ENCODE measurements at places on chromosomes 3 and 15.
A peak's percentile ranks its signal among the peaks of the same experiment; 100 is the strongest.

- no peak for DNase-seq
- no peaks in the 10 kb centered on the region for H3K4me1 ChIP-seq
- no peak overlapping the region for H3K27ac ChIP-seq
- H3K4me3 ChIP-seq, result no peak overlapping the region
- H3K36me3 ChIP-seq, result no peaks in the 10 kb centered on the region
Observed at GRCh38 chr15:72916897-72917296, 133.3 kb upstream of the ADPGK start.

- no peaks in the 10 kb centered on the region for H3K36me3 ChIP-seq
- no peak for DNase-seq
- H3K27me3 ChIP-seq, result no peaks in the 10 kb centered on the region
- no peaks in the 10 kb centered on the region for H3K4me1 ChIP-seq
- no peak overlapping the region for H3K4me3 ChIP-seq
Observed at GRCh38 chr15:37140531-37141058, 40.2 kb upstream of the MEIS2 start.

DNA sequence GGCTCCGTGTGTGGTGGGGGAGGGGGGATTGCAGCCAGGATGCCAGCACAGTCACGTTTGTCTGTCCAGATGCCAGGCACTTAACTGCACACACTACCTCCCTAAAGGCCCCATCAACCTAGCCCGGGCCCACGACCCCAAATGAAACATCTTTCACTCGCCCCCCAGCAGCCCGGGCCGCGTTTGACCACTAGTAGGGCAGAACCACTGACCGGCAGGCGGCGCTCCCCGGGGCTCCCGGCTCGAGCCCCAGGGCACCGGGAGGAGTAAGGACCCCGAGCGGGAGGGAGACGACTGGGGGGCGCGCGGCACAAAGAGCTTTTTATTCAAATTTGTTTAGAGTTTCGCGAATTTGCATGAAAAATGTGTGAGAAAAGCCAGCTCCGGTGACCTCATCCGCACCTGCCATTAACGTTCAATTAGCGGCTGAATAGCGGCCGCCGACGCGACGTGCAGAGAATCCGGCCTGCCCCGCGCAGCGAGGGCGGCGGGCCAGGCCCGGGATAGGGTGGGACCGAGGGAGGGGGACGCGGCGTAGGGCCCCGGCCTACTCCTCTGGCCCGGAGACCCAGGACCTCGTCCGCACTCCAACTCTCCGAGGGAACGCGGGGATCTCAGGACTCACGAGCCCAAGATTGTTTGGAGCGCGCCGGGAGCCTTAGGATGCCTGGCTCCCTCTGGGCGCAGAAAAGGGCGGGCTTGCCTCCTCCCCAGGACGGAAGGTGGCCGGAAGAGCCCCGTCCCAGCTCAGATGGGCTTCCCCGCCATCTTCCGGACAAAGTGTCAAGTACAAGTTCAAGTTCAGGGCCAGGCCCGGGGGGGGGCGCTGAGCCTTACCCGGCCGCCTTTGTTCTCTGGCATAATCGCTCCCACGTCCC lies 64.9 kb upstream of the POLG start:
- no peaks in the 10 kb centered on the region for H3K36me3 ChIP-seq
- peaks cover 14% of the 10 kb centered on the region for H3K27me3 ChIP-seq
- peaks cover 15% of the 10 kb centered on the region for H3K4me1 ChIP-seq
- no peak for DNase-seq
- peak overlapping the region; percentile 30 for H3K4me3 ChIP-seq

- peaks cover 14% of the 10 kb centered on the region for H3K4me1 ChIP-seq
- H3K27me3 ChIP-seq, result no peaks in the 10 kb centered on the region
- no peaks in the 10 kb centered on the region for H3K36me3 ChIP-seq
- DNase-seq, result no peak
- H3K4me3 ChIP-seq, result no peak overlapping the region
- no peak overlapping the region for H3K27ac ChIP-seq
Observed at GRCh38 chr15:47824147-47824546, 106.8 kb downstream of the SEMA6D start.

GRCh38 chr15:41043276-41043951 lies 72.7 kb downstream of the INO80 start:
- no peak overlapping the region for H3K4me3 ChIP-seq
- DNase-seq, result no peak
- H3K27ac ChIP-seq, result no peak overlapping the region

- no peaks in the 10 kb centered on the region for H3K27me3 ChIP-seq
- no peak overlapping the region for H3K4me3 ChIP-seq
- no peak for DNase-seq
- H3K4me1 ChIP-seq, result peaks cover 23% of the 10 kb centered on the region
- no peaks in the 10 kb centered on the region for H3K36me3 ChIP-seq
- no peak overlapping the region for H3K27ac ChIP-seq
Observed at GRCh38 chr3:170811515-170811914, 58.5 kb downstream of the RPL22L1 start.

DNA sequence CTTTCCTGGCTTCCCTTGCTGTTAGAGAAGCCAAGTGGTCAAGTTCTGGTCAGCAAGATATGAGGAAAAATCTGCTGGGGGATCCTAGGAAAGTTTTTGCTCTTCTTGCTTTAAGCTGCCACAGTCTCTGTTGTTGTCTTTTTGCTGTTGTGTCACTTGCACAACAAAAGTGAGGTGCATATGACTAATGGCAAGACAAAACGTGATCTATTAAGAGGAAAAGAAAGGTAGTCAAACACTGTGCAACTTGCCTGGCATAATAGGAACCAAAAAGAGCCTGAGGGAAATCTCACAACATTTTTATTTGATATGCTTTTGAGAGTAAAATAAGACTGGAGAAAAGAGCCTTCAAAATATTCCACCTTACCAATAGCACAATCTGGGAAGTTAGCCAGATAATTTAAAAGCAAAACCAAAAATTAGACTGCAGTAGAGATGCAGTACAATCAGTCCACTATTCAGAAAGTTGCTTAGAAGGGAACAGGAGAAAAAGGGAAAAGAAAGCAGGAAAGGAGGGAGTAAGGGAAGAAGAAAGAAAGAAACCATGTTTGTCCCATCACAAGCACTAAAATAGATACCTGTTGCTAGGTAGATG lies 110.0 kb upstream of the SLC4A7 start:
- no peak overlapping the region for H3K4me3 ChIP-seq
- H3K27me3 ChIP-seq, result no peaks in the 10 kb centered on the region
- H3K36me3 ChIP-seq, result no peaks in the 10 kb centered on the region
- no peak for DNase-seq
- no peak overlapping the region for H3K27ac ChIP-seq
- peaks cover 16% of the 10 kb centered on the region for H3K4me1 ChIP-seq

DNA sequence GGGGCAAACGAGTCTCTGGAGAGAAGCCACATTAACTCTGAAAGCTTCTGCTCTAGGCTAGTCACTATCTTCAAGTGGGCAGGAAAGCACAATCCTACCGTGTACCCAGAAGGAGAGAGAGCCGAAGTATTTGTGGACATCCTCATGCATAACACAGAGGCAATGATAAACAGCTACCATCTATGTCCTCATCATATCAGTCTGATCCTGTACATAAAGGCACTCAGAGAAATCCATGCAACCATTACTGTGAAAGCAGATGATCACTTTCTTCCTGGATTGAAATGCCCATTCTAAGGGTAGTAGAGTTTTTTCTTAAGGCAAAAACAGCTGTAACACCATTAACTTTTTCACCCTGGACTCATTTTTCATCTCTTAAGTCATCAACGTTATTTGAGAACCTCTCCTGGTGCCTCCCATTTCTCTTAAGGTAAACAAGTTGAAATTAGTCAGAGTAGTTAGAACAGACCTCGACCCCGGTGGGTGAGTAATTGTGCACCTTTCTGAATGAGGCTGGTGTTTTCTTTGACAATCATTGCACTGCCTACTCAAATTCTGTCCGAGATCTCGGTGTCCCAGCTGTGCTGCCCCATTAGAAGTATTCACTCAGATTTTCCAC lies 327.4 kb downstream of the SHQ1 start:
- no peaks in the 10 kb centered on the region for H3K36me3 ChIP-seq
- DNase-seq, result no peak
- H3K27me3 ChIP-seq, result no peaks in the 10 kb centered on the region
- H3K4me1 ChIP-seq, result no peaks in the 10 kb centered on the region
- H3K4me3 ChIP-seq, result no peak overlapping the region
- no peak overlapping the region for H3K27ac ChIP-seq

DNA sequence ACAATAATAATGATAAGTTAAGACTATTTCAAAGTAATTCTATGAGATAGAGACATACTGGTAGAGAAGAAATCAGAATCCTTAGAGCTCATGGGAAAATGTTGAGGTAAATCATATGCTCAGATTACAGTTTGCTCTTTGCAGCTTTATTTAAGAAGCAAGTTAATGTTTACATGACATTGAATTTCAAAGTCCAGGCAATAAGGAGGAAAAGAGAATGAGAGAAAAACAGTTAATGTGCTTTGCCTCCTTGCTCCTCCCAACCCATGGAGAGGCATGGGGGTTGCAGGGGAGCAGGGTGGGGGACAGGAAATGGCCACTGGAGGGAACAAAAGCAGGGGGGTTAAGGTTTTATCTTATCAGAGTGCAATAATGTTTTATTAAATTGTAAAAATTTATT lies 42.2 kb upstream of the ZBTB38 start:
- DNase-seq, result no peak
- no peak overlapping the region for H3K4me3 ChIP-seq
- peaks cover 75% of the 10 kb centered on the region for H3K27me3 ChIP-seq
- H3K27ac ChIP-seq, result no peak overlapping the region
- H3K36me3 ChIP-seq, result no peaks in the 10 kb centered on the region

GRCh38 chr15:57457726-57458125 lies 81.4 kb downstream of the CGNL1 start:
- no peaks in the 10 kb centered on the region for H3K27me3 ChIP-seq
- no peaks in the 10 kb centered on the region for H3K36me3 ChIP-seq
- H3K4me3 ChIP-seq, result no peak overlapping the region
- no peaks in the 10 kb centered on the region for H3K4me1 ChIP-seq
- no peak for DNase-seq

DNA sequence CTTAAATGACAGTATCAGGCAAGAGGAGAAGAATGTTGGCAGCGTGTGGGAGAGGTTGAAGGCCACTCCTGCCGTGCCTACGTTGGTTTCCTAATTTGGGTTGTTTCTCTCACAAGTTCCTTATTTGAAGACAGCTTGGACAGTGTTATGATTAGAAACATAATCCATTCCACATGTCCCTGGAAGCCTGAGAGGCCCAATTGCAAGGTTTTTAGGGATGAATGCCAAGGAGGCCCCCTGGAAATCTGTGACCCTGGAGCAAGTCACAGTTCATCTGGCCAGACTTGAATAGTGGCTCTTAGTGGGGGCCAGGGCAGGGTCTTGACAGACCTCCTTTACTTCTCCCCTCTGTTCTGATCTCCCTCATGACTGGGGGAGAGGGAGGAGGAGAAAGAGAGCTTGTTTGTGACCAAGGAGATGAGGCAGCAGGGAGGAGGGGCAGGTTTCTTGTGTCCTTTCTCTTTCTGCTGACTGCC lies 584.4 kb upstream of the TBL1XR1 start:
- no peak for DNase-seq
- no peaks in the 10 kb centered on the region for H3K36me3 ChIP-seq
- no peaks in the 10 kb centered on the region for H3K27me3 ChIP-seq

GRCh38 chr3:133209871-133210550 lies 171.8 kb downstream of the TMEM108 start:
- H3K4me3 ChIP-seq, result no peak overlapping the region
- H3K27me3 ChIP-seq, result no peaks in the 10 kb centered on the region
- H3K4me1 ChIP-seq, result no peaks in the 10 kb centered on the region
- H3K36me3 ChIP-seq, result no peaks in the 10 kb centered on the region
- H3K27ac ChIP-seq, result no peak overlapping the region

GRCh38 chr3:5072100-5072816 lies 49.8 kb upstream of the ARL8B start:
- no peaks in the 10 kb centered on the region for H3K36me3 ChIP-seq
- no peaks in the 10 kb centered on the region for H3K27me3 ChIP-seq
- H3K27ac ChIP-seq, result no peak overlapping the region
- DNase-seq, result no peak

GRCh38 chr3:56219894-56220805 lies 248.1 kb downstream of the ERC2 start:
- H3K27me3 ChIP-seq, result no peaks in the 10 kb centered on the region
- DNase-seq, result no peak
- no peak overlapping the region for H3K27ac ChIP-seq
- no peaks in the 10 kb centered on the region for H3K4me1 ChIP-seq

DNA sequence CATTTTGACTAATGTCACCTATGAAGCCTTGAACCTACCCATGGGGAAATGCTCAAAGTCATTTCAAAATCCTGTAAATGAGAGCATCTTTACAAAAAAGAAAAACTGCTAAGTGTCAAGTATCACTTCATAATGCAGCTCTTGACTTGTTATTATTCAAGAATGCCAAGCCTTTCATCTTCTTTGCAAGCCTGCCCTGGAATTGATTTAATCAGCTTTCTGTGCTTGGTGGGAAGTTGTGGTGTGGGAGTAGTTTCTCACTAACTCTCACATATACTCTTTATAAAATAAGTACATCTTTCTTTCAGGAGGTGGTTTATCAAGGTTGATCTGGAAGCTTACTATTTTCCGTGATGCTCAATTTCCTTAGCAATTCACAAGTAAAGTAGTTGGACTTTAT lies 43.6 kb downstream of the RYR3 start:
- no peaks in the 10 kb centered on the region for H3K4me1 ChIP-seq
- no peak overlapping the region for H3K4me3 ChIP-seq
- H3K36me3 ChIP-seq, result no peaks in the 10 kb centered on the region
- no peak for DNase-seq
- H3K27ac ChIP-seq, result no peak overlapping the region
- no peaks in the 10 kb centered on the region for H3K27me3 ChIP-seq

GRCh38 chr15:31125061-31125460 lies 23.5 kb upstream of the TRPM1 start:
- H3K4me1 ChIP-seq, result peaks cover 6% of the 10 kb centered on the region
- DNase-seq, result no peak
- no peaks in the 10 kb centered on the region for H3K27me3 ChIP-seq
- no peaks in the 10 kb centered on the region for H3K36me3 ChIP-seq
- no peak overlapping the region for H3K4me3 ChIP-seq
- H3K27ac ChIP-seq, result no peak overlapping the region

DNA sequence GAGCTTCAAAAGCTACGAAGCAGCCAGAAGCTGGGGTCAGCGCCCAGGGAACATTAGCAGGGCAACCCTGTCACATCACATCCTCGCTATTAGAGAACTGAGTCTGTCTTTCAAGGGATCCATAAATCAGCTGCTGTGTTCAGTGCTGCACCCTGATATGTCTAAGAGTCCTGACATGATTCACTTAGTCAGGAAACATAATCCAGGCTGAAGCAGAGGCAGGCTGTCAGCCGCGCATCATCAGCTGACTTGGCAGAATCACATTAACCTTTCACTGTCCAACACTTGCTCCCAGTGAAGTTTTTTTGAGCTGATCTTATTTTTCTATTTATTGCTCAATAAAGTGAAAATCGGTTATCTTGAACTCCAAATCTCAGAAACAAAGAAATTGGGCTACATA lies 23.5 kb downstream of the MYH15 start:
- H3K27me3 ChIP-seq, result no peaks in the 10 kb centered on the region
- peaks cover 8% of the 10 kb centered on the region for H3K4me1 ChIP-seq
- H3K36me3 ChIP-seq, result no peaks in the 10 kb centered on the region
- H3K27ac ChIP-seq, result no peak overlapping the region

DNA sequence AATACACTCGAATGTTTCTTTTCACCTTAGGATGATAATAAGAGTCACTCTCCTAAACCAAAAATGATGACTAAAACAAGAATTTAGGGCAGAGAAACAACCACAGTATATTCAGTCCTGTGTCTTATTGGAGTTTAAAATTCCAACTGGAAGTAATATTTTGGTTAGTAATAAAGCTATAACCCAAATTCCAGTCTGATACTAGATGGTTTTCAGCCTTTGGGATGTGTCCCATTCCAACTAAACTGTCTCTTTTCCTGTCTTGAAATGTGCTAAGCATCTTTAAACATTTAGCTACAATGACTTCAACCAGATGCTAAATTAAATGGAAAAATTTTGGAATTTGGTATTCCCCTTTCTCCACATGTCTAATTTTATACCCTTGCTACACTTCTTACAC lies 510.0 kb downstream of the ROBO1 start:
- H3K4me1 ChIP-seq, result no peaks in the 10 kb centered on the region
- H3K27ac ChIP-seq, result no peak overlapping the region
- H3K27me3 ChIP-seq, result no peaks in the 10 kb centered on the region
- H3K4me3 ChIP-seq, result no peak overlapping the region
